ENCODE measurements at places on chromosomes 16 and 17.

GRCh38 chr16:53781023-53781605 is 77.2 kb downstream of the FTO start:
- DNase-seq: no peak

- no peak for DNase-seq
Measured at GRCh38 chr16:82699711-82700495, 73.1 kb downstream of the CDH13 start.

GRCh38 chr16:27228045-27228444 is 24.7 kb downstream of the KDM8 start:
- DNase-seq: no peak

- DNase-seq: no peak
Measured at GRCh38 chr17:51597345-51597744, 337.0 kb downstream of the UTP18 start.

DNA sequence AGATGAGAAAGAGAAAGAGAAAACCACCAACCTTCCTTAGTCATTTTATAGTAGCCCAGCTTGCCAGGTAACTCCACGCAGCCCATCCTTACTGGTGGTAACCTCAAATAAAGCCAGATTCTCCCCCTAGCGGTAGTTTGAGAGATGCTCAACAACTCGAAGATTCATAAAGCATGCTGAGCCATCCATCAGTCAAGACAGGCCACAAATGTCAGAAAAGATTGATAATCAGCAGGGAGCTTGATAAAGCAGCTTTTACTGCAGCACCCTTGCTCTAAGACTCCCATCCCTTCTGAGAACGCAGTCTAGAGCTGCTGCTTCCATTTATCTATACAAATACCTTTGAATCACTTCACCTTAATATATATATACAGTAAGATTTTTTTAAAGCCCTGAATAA is 451.5 kb upstream of the HSBP1 start:
- DNase-seq: no peak

DNA sequence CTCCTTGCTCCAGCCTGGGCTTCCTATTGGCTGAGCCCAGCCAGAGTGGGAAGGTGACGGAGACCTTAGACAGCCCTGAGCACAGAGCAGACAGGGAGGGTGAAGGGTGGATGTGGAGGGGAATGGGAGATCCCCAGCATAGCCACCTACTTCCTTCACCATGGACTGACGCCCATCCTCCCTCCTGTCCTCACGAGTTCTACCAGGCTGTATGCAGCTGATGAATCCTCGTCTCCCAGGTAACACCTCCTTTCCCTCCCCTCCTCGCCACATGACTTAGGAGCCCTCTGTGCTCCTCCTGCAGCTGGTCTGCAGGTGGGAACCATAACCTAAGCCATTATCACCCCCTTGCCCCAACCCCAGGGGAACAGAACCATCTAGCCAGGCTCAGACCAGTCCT is 9.0 kb upstream of the CRHR1 start:
- no peak for DNase-seq

DNA sequence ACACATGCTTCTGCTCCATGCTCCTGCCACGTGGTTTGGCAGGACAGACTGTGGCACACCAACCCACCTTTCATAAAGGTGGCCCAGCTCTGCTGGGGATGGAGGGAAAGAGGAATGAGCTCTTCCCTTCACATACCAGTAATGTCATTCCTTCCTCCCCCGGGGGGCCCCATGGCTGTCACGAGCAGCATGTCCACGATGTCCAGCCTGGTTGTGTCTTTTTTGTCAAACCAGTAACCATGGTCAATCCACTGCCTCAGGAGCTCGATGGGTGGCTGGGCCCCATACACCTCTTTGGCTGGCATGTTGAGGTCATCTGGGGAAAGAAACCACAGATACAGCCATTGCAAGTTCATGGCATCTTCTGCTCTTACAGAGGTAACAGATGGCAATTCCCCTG is 96.6 kb downstream of the LYRM1 start:
- DNase-seq: no peak

DNA sequence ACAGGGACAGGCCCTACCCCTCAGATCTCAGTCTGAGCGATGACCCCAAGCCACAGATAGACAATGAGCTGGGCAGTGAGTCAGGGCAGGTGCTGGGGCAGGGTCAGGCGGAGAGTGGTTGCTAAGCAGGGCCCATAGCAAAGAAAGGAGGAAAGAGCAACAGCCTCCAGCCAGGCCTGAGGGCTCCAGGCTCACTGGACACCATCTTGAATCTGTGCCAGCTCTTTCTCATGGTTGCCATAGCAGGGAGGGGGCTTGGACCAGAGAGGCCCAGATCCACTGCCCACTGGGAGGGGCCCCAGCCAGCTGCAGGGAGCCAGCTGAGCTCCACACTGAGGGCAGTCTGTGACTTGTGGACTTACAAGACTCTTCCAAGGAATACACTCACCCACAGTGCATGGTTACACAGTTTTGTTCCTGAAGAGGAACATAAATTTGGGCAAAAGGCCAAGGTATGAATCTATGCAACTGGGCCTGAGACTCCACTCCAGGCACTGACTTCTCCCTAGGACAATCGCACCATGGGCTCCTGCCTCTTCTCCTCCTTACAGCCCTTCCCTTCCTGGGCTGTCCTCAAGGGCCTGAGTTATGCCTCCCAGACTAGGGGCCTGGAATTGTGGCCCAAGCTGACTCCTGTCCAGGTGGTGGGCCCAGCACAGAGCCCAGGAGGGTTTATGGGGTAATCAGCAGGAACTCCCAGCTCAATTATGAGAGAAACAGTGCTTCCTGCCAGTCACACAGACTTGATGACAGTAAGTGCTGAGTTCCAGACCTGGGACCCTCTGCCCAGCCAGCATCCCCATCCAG is 59.9 kb downstream of the BEAN1 start:
- no peak for DNase-seq

DNA sequence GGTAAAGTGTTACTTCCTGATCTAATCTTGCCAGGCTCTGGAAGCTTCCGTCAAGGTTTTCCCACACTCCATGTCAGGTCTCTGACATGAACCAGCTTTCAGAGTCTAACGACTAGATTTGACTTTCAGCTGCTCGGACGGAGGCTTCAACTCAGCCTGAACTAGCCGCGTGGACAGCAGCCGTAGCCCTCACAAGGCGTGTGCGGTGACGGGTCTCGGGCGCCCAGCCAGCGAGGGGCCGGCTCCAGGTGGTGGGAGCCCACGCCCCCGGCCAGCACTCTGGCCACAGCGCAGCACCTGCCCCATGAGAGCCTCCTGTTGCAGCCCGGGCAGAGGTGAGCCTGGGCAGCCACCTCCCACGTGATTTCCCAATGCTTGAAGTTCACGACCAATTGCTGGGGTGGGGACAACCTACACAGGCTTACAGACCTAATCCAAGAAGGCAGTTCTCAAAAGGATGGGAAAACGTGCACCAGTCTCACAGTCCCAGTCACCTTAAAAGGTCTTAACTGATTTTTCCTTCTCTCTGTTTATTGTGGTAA is 45.5 kb downstream of the TBC1D16 start:
- no peak for DNase-seq

- DNase-seq: no peak
Measured at GRCh38 chr16:55915096-55915827, 40.1 kb upstream of the CES5A start.

GRCh38 chr16:14121142-14121541 is 50.0 kb downstream of the MRTFB start:
- DNase-seq: no peak

- DNase-seq: no peak
Measured at GRCh38 chr16:56617212-56618085, 8.1 kb upstream of the MT1E start.

DNA sequence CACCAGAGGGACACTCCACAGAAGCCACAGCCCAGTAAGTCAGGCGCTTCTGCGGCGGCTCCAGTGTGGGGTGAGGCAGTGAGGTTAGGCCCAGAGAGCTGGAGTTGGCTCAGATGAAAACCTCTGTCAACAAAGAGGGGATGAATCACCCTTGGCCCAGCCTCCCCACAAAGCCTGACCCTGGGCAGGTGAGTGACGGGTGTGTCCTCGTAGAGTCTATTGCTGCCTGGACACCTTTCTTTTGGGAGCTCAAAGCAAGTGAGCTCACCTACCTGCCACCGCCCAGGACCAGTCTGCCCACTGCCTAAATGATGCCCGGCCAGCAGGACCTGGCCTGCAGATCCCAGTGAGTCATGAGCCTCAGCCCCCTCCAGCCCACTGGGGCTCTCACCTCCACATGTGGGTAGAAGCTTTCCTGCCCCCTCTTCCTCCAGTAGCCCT is 24.9 kb upstream of the DBNDD1 start:
- no peak for DNase-seq

- no peak for DNase-seq
Measured at GRCh38 chr17:14270508-14270907, 30.4 kb upstream of the HS3ST3B1 start.

GRCh38 chr17:78412403-78412802 is 34.0 kb downstream of the PGS1 start:
- no peak for DNase-seq

GRCh38 chr17:82281502-82282238 is 8.2 kb upstream of the CSNK1D start:
- no peak for DNase-seq

DNA sequence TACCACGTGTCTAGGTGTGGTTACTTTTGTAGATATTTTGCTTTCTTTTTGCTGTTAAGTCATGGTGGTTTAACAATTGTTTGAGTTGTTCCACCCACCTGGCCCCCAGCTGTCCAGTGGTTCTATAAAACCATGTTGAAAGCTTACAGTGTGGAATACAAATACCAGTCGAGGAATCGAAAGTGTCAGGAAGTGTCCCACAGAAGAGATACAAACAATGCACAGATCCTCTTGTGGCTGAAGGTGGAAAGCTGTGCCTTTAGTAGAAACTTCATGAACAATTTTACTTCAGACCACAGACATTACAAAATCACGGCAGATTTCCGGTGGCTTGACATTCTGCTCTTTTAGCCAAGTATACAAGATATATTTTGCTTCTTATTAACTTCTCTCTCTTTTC is 782.4 kb upstream of the SOX9 start:
- no peak for DNase-seq

DNA sequence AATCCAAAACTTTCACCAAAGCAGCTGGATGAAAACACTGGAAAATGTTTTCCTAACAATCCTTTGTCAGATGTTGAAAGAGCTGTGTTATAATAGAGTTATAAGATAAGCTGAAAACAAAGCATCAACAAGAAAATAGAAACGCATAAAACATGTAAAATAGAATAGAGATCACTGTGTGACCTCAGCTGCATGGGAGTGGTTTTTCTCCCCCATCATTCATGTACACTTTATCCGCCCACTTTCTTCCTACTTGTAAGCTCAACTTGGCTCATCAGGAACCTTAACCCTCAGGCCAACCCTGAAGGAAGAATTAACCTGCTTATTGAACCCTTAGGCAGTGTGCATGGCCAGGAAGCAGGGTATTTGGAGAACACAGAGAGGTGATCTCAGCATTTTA is 238.5 kb upstream of the PMFBP1 start:
- no peak for DNase-seq

DNA sequence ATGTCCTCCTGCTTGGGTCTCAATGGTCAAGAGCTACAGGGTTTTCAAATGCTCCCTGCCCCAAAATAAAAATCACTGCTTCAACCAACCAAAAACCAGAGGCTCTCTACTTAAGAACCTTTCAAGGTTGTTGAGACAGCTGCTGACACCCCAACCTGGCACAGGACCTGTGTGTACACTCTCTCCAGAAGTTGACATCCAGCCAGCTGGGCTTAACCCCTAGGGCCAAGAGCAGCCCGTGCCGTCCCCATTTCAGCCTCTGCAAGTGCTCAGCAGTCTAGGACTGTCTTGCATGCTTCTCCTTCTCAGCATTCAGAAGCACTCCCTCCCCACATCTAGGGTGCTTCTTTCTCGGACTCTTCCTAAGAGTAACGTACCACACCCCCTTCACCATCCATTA is 59.0 kb upstream of the TRAP1 start:
- no peak for DNase-seq

DNA sequence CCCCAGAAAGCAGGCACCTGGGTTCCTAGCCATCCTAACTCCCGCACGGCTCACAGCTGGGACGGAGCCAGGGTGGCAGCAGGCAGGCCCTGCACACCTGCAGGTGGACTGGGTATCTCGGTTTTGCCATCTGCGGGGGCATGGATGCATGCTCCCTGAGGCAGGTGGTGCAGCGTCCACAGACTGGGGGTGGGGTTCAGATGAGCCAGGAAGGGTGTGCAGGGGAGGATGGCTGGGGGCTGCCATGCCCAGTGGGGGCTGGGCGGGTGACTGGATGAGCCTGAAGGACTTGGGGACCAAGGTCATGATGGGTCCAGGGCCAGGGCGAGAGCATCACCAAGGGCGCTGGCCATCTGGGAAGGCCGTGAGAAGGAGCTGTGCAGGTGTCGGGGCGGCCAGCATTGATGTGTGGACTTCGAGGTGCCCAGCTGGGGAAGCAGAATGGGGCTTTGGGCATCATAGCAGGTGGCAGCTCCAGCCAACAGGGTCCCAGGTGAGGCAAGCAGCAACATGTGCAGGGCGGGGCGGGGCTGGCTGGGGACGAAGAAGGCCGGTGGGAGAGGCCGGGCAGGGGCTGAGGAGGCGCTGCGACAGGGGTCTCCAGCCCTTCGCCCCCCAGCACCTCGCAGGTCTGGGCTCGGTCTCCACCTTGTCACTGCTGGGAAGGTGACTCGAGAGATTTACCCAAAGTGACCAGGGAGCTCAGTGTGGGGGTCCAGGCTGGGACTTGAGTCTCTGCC is 41.0 kb upstream of the ZNF469 start:
- no peak for DNase-seq
